ENCODE measurements at places on chromosomes 12 and 14.

GRCh38 chr12:99387661-99388060 lies 259.9 kb upstream of the GARIN6 start:
- DNase-seq = no peak
- no peak overlapping the region for H3K27ac ChIP-seq
- H3K4me3 ChIP-seq = no peak overlapping the region

DNA sequence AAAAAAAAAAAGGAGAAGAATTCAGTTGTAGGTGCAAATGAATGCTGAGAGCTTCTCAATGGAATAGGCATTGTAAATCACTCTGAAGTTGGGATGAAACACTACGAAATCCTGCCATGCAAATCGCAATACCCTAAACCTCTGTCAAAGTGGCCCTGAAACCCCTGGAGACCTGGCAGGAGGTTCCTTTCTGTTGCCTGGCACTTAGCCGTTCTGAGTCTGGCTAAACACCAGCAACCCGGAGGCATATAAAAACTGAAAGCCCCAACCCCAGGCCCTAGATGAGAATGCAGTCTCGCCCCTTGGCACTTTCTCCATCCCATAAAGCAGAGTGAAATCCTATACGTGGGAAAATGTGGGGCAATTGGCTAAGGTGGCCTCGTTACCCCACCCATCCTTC lies 151.5 kb upstream of the PARP11 start:
- no peaks in the 10 kb centered on the region for H3K27me3 ChIP-seq
- peaks cover 26% of the 10 kb centered on the region for H3K4me1 ChIP-seq
- no peak overlapping the region for H3K27ac ChIP-seq
- no peak for DNase-seq

DNA sequence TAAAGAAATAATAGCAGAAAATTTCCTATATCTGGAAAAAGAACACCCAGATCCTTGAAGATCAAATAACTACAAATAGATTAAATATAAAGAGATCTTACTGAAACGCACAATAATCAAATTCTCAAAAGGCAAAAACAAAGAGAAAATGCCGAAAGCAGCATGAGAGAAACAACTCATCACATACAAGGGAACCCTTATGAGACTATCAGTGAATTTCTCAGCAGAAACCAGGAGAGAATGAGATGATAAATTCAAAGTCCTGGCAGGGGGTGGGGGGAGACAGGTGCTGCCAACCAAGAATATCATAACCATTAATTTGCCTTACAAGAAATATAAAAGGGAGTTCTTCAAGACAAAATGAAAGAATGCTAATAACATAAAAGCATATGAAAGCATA lies 73.7 kb downstream of the CEP128 start:
- peaks cover 22% of the 10 kb centered on the region for H3K36me3 ChIP-seq
- no peak overlapping the region for H3K4me3 ChIP-seq
- no peaks in the 10 kb centered on the region for H3K27me3 ChIP-seq

GRCh38 chr12:24591715-24592440 lies 357.0 kb downstream of the BCAT1 start:
- no peak for DNase-seq
- H3K4me3 ChIP-seq = no peak overlapping the region
- H3K27me3 ChIP-seq = no peaks in the 10 kb centered on the region
- no peaks in the 10 kb centered on the region for H3K36me3 ChIP-seq
- no peaks in the 10 kb centered on the region for H3K4me1 ChIP-seq

DNA sequence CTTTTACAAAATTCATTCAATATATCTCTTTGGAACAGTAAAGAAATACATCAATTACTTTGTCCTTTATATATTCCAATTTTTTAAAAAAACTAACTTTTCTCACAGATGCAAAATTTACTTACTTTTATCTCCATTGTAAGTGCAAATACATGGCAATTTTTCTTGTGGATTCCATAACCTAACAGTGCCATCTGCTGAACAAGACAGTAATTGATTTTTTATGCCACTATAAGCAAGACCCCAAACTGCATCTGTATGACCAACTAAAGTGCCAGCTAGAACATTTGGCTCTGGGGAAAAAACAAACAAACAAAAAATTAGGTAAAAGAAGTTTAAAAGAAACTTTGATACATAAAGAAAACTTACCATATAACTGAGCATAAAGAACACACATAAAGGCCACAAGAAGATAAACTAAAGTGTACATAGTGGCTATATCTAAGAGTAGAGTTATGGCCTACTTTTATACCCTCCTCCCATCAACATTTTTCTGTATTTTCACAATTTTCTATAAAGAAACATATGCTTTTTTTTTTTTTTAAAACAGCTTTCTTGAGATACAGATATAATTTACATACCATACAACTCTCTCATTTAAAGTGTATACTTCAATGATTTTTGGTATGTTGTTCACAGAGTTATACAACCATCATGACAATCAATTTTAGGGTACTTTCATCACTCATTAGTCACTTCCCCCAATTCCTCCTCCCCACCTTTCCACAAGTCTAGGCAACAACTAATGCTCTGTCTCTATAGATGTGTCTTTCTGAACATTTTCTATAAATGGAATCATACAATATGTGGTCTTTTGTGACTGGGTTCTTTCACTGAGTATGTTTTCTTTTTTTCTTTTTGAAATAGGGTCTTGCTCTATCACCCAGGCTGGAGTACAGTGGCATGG lies 32.6 kb downstream of the COCH start:
- H3K27ac ChIP-seq = no peak overlapping the region
- peaks cover 33% of the 10 kb centered on the region for H3K36me3 ChIP-seq
- H3K27me3 ChIP-seq = no peaks in the 10 kb centered on the region
- peaks cover 6% of the 10 kb centered on the region for H3K4me1 ChIP-seq
- no peak overlapping the region for H3K4me3 ChIP-seq

GRCh38 chr12:12612358-12612757 lies 682 bp downstream of the CREBL2 start:
- no peak for DNase-seq
- peak overlapping the region; percentile 94 for H3K4me3 ChIP-seq
- peak overlapping the region; percentile 88 for H3K27ac ChIP-seq
- peaks cover 26% of the 10 kb centered on the region for H3K36me3 ChIP-seq

- no peak overlapping the region for H3K4me3 ChIP-seq
- DNase-seq = no peak
- H3K4me1 ChIP-seq = no peaks in the 10 kb centered on the region
- no peak overlapping the region for H3K27ac ChIP-seq
- no peaks in the 10 kb centered on the region for H3K27me3 ChIP-seq
Measured at GRCh38 chr12:94815958-94816357, 165.6 kb upstream of the TMCC3 start.

- H3K4me1 ChIP-seq = no peaks in the 10 kb centered on the region
- H3K27me3 ChIP-seq = no peaks in the 10 kb centered on the region
- H3K4me3 ChIP-seq = no peak overlapping the region
Measured at GRCh38 chr12:20946732-20947131, 136.2 kb downstream of the SLCO1B3 start.

DNA sequence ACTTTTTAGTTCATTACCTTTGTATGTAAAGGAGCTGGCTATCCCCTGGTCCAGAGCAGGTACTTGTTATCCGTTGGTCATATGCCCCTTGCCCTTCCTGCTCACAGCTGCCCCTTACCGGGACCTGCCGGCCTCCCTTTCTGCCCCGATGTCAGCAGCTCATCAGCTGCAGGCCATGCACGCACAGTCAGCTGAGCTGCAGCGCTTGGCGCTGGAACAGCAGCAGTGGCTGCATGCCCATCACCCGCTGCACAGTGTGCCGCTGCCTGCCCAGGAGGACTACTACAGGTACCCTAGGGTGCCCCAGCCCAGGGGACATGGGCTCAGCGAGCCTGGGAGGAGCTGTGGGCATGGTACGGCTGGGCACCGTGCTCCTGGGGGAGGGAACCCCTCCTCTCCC lies 2.3 kb upstream of the RNU7-1 start:
- H3K4me3 ChIP-seq = no peak overlapping the region
- peaks cover 39% of the 10 kb centered on the region for H3K36me3 ChIP-seq
- H3K27me3 ChIP-seq = no peaks in the 10 kb centered on the region
- DNase-seq = no peak

DNA sequence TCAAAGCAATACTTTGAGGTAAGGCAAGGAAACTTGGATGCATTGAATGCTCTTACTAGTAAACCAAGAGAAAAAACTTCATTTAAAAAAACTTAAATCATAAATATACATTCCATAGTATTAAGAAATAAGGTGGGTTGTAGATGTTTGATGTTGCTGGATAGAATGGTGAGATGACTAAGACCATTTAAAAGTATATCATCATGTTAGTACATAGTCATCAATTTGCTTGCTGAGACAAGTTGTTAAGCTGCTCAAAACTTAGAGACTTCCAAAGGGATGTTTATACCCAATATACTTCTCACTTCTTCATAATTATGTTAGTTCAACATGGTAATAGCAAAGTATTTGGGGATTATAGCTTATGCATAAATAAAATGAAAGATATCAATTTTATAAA lies 675.5 kb upstream of the MGAT4C start:
- H3K4me3 ChIP-seq = no peak overlapping the region
- H3K4me1 ChIP-seq = no peaks in the 10 kb centered on the region
- DNase-seq = no peak
- H3K27me3 ChIP-seq = no peaks in the 10 kb centered on the region
- H3K27ac ChIP-seq = no peak overlapping the region

- H3K27me3 ChIP-seq = no peaks in the 10 kb centered on the region
- peaks cover 24% of the 10 kb centered on the region for H3K4me1 ChIP-seq
- no peak overlapping the region for H3K4me3 ChIP-seq
- H3K27ac ChIP-seq = no peak overlapping the region
Measured at GRCh38 chr12:3620856-3621255, 129.9 kb downstream of the PRMT8 start.

DNA sequence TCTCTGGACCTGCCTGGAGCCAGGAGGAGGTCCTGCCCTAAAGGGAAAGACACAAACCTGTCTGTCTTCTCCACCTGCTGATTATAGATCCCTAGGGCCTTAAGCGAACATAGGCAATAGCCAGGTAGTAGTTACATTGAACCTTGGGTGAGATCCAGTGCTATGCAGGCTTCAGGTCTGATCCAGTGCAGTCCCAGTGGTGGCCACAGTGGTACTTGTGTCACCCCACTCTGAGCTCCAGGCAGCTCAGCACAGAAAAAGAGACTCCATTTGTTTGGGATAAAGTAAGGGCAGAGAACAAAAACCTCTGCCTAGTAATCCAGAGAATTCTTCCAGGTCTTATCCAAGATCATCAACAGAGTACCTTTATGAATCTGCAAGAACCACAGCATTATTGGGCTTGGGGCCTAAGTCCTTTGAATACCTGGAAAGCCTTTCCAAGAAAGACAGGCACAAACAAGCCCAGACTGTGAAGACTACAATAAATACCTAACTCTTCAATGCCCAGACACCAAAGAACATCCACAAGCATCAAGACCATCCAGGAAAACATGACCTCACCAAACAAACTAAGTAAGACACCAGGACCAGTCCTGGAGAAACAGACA lies 60.4 kb upstream of the KTN1 start:
- H3K4me3 ChIP-seq = no peak overlapping the region
- DNase-seq = no peak
- no peak overlapping the region for H3K27ac ChIP-seq
- H3K36me3 ChIP-seq = no peaks in the 10 kb centered on the region

DNA sequence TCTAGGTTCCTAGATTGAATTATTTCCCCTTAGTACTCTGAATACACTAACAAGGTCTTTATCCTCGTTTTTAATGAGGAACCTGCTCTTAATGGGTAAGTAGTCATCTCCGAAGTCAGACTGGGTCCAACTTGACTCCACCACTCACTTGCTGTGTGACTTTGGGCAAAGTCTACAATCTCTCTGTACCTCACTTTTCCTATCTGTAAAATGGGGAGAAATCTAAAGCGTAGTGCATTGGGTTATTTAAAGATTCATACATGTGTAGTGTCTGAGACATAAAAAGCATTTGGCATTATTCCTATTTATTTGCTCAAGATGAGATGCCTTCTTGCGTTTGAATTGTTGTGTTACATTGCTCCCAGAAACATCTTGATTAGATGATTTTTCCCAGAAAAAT lies 51.5 kb downstream of the GTF2A1 start:
- no peaks in the 10 kb centered on the region for H3K36me3 ChIP-seq
- H3K4me1 ChIP-seq = peaks cover 46% of the 10 kb centered on the region
- H3K27me3 ChIP-seq = no peaks in the 10 kb centered on the region
- H3K27ac ChIP-seq = peak overlapping the region; percentile 97

DNA sequence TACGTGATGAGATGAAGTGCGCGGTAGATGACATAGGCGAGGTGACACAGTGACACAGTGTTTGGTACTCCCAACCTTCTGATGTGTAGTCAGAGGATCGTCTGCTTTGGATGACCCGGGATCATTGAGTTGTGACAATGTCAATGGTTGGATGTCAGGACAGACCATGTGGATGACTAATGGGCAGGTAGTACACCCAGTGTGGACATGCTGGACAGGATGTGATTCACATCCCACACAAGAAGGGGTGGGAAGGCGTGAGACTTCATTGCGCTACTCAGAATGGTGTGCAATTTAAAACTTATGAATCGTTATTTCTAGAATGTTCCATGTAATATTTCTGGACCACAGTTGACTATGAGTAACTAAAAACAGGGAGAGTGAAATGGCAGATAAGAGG lies 23.8 kb downstream of the MAP3K9 start:
- no peak for DNase-seq
- H3K36me3 ChIP-seq = peaks cover 3% of the 10 kb centered on the region
- H3K4me1 ChIP-seq = peaks cover 8% of the 10 kb centered on the region
- no peak overlapping the region for H3K27ac ChIP-seq
- H3K27me3 ChIP-seq = no peaks in the 10 kb centered on the region

- H3K4me1 ChIP-seq = peaks cover 17% of the 10 kb centered on the region
- no peak for DNase-seq
- no peaks in the 10 kb centered on the region for H3K27me3 ChIP-seq
- H3K4me3 ChIP-seq = peak overlapping the region; percentile 86
- peak overlapping the region; percentile 91 for H3K27ac ChIP-seq
Measured at GRCh38 chr12:131928080-131928710, 881 bp upstream of the PUS1 start.

DNA sequence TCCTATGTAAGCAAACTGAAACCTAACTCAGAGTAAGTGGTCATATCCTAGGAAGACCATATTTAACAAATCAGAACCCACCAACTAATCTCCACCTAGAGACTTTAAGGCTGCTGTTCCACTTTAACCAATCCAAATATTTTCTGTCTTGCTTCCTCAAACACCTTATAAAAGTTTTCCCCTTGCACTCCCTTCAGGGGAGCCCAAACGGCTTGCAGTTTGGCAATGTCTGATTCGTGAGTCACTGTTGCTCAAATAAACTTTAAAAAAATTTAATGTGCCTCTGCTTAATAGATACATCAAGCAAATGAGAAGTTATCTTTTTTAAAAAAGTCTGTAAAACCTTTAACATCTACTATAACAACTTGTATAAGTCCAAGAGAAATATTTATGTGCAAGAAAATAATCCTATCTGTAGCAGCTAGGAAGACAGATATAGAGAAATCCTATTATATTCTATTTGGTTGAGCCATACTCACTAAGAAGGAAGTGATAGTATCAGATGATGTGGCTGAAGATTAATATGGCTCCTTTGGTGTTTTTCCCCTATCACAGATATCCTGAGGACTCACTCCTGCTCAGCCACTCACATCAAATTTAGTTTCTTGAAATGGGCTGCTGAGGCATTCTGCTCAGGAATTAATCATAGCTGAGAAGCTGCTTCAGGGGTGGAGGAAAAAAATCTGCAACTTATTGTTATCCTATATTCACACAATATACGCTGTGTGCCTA lies 65.1 kb upstream of the DUSP6 start:
- H3K4me3 ChIP-seq = no peak overlapping the region
- no peak overlapping the region for H3K27ac ChIP-seq
- H3K4me1 ChIP-seq = peaks cover 26% of the 10 kb centered on the region
- H3K27me3 ChIP-seq = no peaks in the 10 kb centered on the region

- no peak overlapping the region for H3K27ac ChIP-seq
- H3K36me3 ChIP-seq = no peaks in the 10 kb centered on the region
- no peak overlapping the region for H3K4me3 ChIP-seq
- no peaks in the 10 kb centered on the region for H3K27me3 ChIP-seq
Measured at GRCh38 chr12:3250576-3250975, 173.4 kb downstream of the TSPAN9 start.

Measured in activated T-helper 2 cell treated with anti-CD3 and anti-CD28 coated beads, Interferon-gamma antibody, Interleukin-2, Interleukin-4, amounts not matched to agents 10 μg/mL and 5 μg/mL and 100 μg/mL, durations not matched to agents 14 hours and 24 hours and 36 hours (primary cell).